ENCODE measurements at places on chromosomes 1 and 21.

DNA sequence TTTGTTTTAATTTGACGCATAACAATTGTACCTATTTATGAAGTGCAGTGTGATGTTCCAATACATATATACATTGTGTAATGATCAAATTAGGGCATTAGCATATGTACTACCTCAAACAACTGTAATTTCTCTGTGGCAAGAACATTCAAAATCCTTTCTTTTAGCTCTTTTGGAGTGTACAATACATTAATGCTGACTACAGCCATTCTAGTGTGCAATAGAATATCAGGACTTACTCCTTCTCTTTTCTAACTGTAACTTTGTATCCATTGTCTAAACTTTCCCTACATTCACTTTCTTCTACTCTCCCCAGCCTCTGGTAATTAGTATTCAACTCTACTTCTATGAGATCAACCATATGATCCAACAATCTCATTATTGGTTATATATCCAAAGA lies 1177.4 kb downstream of the KCNT2 start:
- no peak for DNase-seq

- no peak for DNase-seq
Measured at GRCh38 chr1:56147459-56147858, 431.9 kb downstream of the PLPP3 start.

- peak; percentile 25 for DNase-seq
Measured at GRCh38 chr1:211515090-211516023, 23.4 kb upstream of the RD3 start.

DNA sequence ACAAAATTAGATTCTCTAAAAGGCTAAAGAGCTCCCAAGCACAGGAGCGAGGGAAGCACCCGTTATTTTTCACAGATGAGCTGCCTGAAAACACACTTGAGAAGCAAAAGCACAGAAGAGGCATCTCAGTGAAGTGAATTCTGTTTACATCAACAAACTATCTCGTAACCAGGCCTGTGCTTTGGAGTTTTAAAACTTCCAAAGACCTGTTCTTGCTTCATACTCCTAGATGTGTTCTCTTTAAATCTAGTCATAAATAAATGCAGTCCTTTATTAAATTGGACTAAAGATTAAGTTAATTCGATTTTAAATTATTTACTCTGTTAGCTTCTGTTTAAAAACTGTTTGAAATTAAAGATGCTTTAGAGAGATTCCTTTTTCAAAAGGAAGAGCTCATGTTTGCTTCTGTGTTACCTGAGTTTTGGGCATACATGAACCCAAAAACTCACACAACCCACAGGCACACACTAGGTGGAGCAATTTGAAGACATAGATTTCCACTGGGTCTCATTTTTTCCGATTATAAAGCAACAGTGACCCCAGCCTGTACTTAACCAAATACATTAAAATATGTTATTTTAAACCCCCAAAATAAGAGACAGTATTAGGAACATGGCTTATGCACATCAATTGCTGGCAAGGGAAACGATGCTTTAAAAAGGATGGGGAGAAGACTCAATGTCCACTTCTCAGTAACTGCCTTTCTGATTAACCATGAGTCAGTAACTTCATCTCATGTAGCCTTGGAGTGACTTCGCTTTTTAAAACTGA lies 648.2 kb downstream of the SMYD3 start:
- DNase-seq: no peak

DNA sequence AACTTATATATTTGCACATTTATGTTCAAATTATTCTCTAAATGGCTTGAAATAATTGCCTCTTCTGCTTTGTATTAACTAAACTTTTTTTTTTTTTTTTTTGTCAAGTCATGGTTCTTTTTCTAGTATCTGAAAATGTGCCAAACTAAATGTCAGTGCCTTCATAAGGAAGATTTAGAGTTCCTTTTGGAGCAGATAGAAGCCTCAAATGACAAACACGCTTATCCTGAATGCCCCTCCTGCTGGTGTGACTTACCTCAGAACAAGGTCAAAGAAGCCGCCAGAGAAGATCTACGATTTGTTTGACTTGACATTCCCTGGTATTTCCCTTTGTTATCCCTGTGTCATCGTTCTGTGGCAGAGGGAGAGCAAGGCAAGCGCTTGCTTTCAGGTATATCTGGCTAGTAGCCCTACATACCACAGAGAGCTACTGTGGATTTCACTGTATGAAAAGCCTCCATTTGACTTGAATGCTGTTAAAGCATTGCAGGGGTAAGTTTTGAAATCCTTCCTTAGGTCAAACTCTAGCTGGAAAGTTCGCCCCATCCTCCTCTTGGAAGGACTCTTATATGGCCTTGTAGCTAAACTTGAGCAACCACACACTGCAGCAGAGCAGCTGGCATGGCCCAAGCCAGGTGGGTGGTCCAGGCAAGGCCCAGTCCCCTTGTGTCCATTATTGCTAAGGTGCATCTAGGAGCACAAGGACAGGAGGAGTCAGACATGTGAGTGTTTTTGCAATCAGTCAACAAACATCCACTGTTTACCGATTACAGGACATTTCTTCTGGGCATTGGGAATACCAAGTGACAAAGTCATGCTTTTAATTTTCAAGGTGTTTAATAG lies 285.4 kb upstream of the USP25 start:
- no peak for DNase-seq

GRCh38 chr1:50471967-50472366 lies 48.7 kb upstream of the DMRTA2 start:
- no peak for DNase-seq

DNA sequence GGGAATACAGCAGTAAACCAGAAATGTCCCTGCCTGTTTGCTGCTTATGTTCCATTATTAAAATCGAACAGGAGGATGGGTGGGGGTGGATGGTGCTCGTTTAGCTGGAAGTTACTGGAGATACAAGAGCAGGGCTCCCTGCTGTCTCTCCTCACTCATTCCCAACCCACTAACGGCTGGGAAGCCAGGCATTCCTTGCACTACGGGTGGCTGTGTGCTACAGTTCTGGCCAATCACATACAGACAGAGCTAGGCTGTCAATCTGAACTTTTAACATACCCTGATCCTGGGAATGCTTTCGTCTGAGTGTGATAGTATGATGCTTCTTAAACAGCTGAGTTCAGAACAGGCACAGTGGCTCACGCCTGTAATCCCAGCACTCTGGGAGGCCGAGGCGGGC lies 7.0 kb downstream of the SIPA1L2 start:
- no peak for DNase-seq

- no peak for DNase-seq
Measured at GRCh38 chr1:47772960-47773682, 224.1 kb downstream of the TRABD2B start.

DNA sequence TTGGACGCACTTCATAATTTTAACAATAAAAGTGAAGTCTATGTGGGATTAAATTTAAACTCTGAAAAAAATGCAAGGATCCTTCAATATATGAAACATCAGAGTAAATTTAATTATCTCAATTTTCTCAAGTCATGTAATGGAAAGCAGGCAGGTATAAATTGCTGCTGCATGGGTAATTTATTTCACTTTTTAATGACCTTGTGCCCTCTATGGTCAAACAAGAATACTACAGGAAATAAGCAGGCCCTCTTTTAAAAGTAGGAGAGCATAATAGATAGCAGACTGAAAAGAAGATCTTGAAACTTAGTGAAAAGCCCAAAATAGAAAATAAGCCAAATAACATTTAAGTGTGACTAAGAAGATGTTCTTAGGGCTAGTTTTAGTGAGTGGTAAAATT lies 22.9 kb downstream of the BCAS2 start:
- DNase-seq: no peak

GRCh38 chr1:207059881-207060280 lies 6.8 kb downstream of the PFKFB2 start:
- DNase-seq: no peak

DNA sequence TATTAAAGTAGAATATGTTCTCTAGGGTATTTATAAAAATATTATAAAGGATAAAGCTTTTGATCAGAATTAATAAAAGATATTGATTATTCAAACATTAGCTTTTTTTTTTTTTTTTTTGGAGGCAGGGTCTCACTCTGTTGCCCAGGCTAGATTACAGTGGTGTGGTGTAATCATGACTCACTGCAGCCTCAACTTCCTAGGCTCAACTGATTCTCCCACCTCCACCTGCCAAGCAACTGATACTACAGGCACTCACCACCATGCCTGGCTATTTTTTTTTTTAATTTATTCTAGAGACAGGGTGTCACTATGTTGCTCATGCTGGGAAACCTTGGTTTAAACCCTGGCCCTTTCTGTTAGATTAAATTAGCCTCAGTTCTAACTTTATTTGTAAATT lies 188.3 kb downstream of the CLEC20A start:
- DNase-seq: no peak

DNA sequence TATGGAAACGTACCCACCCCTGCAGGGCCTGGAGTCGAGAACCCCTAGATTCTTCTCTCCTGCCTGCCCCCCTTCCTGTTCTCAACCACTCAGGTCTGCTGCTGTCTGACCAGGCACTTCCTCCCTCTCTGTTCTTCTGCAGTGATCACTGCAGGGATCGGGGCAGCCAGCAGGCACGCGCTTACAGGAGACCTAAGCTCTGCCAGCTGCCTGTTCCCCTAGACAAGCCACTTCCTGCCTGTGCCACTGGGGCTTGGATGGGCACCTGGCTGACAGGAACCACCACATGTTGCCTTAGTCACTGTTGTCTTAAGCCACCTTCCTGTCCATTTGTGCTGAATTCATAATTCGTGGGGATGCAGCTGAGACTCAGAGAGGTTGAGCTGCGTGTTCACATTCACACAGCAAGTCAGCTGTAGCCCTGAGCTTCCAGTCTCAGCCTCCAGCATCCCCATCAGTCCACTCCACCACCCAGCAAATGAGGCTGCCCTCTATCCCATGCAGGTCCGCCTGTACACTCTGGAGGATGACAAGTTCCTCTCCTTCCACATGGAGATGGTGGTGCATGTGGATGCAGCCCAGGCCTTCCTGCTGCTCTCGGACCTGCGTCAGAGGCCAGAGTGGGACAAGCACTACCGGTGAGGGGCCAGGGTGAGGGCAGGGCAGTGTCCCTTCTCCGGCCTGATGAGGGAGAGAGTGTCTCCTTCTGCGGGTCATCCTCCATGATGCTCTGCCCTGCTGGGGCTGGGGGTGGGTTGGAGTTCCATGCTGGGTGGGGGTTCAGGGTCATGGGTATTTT lies 18.6 kb downstream of the FAM151A start:
- peak; percentile 77 for DNase-seq

DNA sequence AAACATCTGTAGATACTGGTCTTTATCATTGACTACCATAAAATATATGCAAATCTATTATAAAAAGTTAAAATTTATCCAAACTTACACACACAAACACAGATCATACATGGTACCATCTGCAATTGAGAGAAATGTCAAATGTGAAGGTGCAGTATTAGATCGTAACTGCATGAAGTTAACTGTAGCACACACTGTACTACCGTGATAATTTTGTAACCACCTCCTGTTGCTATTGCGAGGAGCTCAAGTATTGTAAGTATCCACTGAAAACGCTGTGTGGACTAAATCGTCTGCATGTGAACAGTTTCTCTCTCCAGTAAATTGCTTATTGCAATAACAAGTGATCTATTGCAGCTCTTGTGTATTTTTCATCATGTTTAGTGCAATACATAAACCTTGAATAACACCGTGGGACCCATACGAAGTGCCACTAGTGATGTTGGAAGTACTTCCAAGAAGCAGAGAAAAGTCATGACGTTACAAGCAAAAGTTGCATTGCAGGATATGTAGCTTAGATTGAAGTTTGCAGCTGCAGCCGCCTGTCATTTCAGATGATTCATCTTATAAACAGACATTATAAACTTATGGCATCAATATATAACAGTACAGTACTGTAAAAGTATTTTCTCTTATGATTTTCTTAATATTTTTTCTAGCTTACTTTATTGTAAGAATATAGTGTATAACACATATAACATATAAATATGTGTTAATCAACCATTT lies 172.9 kb downstream of the SDCCAG8 start:
- DNase-seq: no peak

All from SHP77 (cell line).